Daoy (cell line): ENCODE measurements at places on chromosomes 12 and 14. TPM values are rescaled to one million over a fixed set of nuclear protein-coding genes. Genes with fewer than 3 reads are reported as not detected.
A peak's percentile ranks its signal among the peaks of the same experiment; 100 is the strongest.

DNA sequence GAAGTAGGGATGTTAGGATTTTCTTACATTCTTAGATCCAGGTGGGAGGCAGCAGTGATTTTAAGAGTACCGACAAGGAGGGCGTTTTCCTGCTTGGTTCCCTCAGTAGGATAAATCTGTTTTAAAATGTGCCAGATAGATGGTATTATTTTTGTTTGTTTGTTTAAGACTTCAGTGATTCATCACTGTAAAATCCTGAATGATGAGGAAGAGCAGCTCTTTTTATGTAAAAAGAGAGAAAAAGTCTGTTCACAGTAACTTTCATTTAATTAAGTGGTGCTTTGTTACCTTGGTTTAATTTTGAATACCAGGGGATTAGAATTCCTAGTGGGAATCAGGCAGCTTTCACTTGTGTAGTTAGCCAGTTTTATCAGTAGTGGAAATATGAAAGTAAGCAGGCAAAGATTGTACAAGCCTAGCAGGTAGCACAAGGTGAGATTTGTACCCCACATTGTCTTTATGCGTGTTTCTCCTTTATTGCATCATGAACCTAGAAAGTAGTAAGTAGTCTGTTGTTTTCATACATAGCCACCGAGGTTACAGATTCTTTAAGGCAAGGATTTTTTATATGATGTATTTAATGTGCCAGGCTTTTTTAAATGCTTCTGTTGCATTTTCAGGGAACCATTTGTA is 349.6 kb downstream of the CCDC91 start:
- no peak for DNase-seq

DNA sequence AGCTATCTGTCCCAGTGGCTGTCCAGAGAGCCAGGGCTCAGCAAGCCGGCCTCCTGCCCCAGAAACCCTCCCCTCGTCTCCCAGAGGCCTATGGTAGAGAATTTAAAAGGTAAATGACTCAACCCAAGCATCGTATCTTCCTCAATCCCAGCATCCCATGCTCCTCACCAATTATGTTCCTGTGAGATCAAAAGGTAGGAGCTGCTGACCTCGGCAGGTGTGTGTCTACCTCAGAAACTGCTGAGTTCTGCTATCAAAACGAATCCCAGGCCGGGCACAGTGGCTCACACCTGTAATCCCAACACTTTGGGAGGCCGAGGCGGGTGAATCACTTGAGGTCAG is 49.3 kb downstream of the FOXN3 start:
- no peak for DNase-seq

- DNase-seq, result no peak
Observed at GRCh38 chr14:73105050-73105449, 31.3 kb upstream of the PSEN1 start.

- no peak for DNase-seq
Observed at GRCh38 chr12:128991716-128992115, 138.4 kb downstream of the GLT1D1 start.

- DNase-seq, result no peak
Observed at GRCh38 chr14:74258764-74259035, 19.5 kb downstream of the VSX2 start.

DNA sequence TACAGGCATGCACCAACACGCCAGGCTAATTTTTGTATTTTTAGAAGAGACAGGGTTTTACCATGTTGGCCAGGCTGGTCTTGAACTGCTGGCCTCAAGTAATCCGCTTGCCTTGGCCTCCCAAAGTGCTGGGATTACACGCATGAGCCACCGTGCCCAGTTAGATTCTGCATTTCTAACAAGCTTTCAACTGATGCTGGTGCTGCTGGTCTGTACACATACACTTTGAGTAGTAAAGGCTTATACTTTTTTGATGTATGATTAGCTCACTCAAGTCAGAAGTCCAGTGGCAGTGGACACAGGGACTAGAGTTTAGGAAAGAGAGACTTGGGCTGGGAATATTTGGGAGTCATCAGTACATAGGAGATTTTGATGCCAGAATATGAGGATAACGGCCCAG is 2.2 kb upstream of the TBC1D15 start:
- no peak for DNase-seq

DNA sequence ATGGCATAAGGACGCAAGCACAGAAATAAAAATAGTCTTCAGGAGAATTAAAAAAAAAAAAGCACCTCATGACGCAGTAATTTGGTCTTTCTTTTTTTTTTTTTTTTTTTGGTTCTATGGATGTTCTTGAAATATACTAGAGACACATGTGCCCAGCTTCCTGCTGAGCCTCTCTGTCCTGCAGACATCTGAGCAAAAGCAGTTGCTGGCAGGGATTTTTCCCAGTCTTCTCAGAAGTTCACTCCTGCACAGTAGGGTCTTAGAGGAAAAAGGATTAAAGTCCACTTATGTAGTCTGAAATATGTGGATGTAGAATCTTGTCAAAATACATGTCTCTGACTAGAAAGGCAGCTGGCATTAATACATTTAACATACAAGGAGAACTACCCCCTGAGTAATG is 1888.1 kb upstream of the SEL1L start:
- no peak for DNase-seq

- DNase-seq, result peak; percentile 13
Observed at GRCh38 chr14:101521473-101521915, 39.8 kb upstream of the DIO3 start.

DNA sequence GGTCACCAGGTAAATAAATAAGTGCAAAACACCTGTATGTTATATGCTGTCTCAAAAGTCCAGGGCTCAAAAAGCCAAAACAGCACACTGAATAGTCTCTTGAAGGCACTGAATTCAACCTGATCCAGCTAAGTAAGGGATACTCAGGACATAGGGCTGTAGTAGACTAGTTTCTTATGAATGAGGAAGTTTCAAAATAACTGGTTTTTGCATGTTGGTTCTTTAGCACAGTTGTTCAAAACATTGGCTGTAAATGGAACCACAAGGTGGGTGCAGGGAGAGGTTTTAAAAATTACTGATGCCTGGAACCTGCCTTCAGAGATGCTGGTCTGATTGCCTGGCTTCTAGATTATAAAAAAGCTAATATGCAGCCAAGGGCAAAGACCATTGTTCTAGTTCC is 34.1 kb downstream of the NDUFA12 start:
- no peak for DNase-seq

DNA sequence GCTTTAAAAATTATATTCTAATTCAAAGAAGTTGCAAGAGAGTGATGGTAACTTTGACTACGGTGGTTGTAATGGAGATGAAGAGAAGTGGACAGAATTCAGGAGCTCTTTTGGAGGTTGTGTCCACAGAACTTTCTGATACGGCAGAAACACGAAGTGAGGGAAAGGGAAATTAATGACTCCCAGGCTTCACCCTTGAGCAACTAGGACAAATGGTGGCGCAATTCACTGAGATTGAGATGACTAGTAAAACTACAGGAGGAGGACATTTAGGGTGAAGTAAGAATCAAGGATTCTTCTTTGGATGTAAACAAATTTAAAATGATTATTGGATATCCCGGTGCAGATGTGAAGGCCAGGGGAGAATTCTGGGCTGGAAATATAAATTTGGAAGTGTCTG is 212.6 kb downstream of the PTPRO start:
- DNase-seq, result no peak

GRCh38 chr12:115799610-115800009 is 477.9 kb downstream of the MED13L start:
- no peak for DNase-seq

DNA sequence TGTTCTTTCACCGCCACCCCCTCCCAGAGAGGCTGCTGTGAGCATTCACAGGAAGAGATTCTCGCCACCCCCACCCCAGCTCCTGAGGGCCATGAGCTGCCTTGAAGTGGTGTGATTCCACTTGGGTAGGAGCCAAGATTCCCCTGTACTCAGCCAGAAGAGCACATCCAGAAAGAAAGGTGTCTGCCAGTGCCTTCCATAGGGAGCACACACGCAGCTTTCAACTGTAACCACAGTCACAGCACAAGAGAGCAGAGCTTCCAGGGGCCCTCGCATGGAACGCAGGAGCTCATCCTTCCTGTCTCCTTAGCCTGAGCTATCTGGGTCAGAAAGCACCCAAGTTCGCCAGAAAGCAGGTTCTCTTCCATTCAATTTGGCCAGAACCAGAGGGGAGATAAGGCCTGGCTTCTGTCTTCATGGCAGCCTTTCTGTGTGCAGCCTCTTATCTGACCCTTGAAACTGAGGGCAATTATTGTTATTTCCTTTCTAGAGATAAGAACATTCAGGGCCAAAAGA is 66.6 kb upstream of the SCN8A start:
- no peak for DNase-seq

- no peak for DNase-seq
Observed at GRCh38 chr14:89382487-89382886, 34.5 kb downstream of the FOXN3 start.

GRCh38 chr12:29159661-29160060 is 10.6 kb downstream of the FAR2 start:
- DNase-seq, result no peak

DNA sequence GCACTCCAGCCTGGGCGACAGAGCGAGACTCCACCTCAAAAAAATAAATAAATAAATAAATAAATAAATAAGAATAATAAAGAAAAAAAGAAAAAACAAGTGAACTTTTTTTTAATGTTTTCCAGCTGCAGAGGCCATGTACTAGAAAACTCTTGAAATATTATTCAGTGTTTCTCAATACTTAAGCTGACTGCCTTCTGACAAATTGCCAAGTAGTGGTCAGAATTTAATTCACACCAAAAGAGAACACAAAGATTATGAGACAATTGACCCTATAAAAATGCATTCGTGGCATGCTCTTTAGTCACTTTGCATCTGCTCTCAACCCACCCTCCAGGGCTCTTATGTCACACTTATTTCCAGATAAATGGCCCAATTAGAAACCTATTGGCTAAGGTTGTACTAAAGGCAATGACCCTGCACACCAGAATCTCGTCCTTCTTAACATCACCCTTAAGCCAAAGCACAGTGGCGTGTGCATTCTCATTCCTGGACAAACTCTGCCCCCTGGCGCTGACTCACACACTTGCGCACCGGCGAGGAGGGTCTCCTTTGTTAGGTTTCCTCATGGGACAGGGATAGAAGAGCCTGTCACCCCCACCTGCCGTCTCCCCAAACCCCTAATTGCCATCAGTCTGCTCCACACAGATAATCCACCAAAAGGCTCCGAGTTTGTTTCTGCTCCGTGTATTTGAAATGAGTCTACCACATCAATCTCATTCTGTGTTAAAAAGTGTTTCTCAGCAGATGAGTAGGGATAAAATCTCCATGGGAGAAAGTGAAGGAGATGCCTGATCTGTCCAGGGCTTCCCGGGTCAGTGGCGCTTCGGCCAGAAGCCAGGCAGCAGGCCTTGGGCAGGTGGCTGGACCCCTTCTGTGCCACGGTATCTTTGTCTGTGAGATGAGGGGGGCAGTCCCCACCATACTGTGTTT is 73.1 kb upstream of the CEP83 start:
- peak; percentile 77 for DNase-seq

- DNase-seq, result no peak
Observed at GRCh38 chr12:189622-189962, 24.4 kb downstream of the SLC6A12 start.

DNA sequence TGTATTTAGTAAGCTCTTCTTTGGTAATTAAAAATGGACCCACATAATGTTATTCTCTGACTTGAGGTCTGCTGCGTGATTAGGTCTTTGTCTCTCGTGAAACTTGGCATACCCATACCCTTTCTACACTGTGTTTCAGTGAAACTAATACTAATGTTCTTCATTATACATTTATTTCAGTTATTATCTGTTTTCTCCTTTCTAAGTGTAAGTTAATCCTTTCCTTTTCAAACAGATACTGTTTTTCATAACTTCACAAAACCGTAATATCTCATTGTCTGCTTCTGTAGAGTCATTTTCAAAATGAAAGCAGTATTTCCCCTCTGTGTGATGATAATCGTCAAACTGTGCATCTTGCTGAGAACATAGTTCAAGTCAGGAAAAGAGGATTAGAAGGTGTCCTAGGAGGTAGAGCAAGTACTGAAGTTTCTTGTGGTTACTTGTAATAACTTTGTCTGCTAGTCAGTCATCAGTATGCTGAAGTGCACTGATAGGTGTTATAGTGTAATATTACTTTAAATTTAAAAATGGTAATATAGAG is 15.9 kb downstream of the PYROXD1 start:
- no peak for DNase-seq

DNA sequence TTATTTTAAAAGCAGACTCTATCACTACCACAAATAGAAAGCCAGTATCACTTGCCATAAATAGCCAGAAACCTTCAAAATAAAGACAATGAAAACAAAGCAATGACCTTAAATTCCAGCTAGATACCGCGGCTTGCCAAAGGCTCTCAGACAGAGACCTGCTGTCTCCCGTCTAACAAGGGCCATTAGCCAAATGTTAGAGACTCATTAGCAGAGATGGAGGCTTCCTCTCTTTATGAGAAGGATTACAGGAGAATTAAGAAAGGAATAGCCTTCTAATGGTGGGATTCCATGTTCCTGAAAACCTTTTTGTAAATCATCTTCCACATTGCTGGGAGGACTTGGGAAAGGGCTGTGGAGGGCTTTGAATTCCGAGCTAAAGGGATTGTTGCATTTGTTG is 206.7 kb downstream of the AACS start:
- DNase-seq, result no peak

DNA sequence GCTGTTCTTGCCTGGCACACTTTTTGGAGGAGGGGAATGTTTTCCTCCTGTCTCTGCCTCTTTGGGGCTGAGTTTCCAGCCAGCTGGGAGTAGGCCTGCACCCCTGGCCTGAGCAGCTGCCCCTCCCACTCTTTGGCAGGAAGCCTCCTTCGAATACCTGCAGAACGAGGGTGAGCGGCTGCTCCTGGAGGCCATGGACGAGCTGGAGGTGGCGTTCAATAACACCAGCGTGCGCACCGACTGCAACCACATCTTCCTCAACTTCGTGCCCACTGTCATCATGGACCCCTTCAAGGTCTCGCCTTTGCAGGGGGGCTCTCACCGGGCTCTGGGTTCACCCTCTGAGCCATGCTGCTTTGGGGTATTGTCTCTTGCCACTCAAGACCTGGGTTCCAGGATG is 69.4 kb downstream of the FOXN4 start:
- no peak for DNase-seq

GRCh38 chr14:32022938-32023466 is 54.1 kb upstream of the ARHGAP5 start:
- no peak for DNase-seq

Gene CRIP2
- total RNA-seq, result 88.8 and 94.1 TPM in 2 replicates

Gene PELI2
- total RNA-seq, result 5.3 and 7.1 TPM in 2 replicates

Gene MIA2
- total RNA-seq, result 19.1 and 27.7 TPM in 2 replicates

Gene SLC38A1
- 65.2 and 75.1 TPM in 2 replicates for total RNA-seq

Gene TMEM121
- total RNA-seq, result 8.4 and 8.7 TPM in 2 replicates

Gene PLA2G1B
- not detected in 2 replicates for total RNA-seq

Gene RPL10L
- total RNA-seq, result 6.9 and 15.7 TPM in 2 replicates

Gene OASL
- 29.6 and 38.7 TPM in 2 replicates for total RNA-seq

Gene RTN1
- total RNA-seq, result 2.4 and 5.3 TPM in 2 replicates

Gene RAD9B
- total RNA-seq, result 0.40 and 1.1 TPM in 2 replicates

Gene NTF3
- 12.7 and 25.3 TPM in 2 replicates for total RNA-seq

Gene GPRC5A
- total RNA-seq, result 7.0 and 10.5 TPM in 2 replicates

Gene JAG2
- total RNA-seq, result 5.1 and 6.3 TPM in 2 replicates

Gene TRIM9
- 2.8 and 3.1 TPM in 2 replicates for total RNA-seq

Gene PPM1H
- 9.7 and 9.8 TPM in 2 replicates for total RNA-seq

Gene TMEM263
- total RNA-seq, result 56.6 and 58.5 TPM in 2 replicates
